Lower leg skin (tissue), 4 donors: ENCODE measurements at places on chromosomes 4 and X. TPM values are rescaled to one million over a fixed set of nuclear protein-coding genes. Genes with fewer than 3 reads are reported as not detected.

CTSO gene
- 10.3 TPM for total RNA-seq

ADH1C gene
- not detected for total RNA-seq

ESX1 gene
- total RNA-seq: not detected

MAGEE2 gene
- total RNA-seq: not detected

AKAP4 gene
- total RNA-seq: not detected

RTL9 gene
- not detected for total RNA-seq

RNF212 gene
- 10.0 TPM for total RNA-seq

GAGE13 gene
- not detected for total RNA-seq

TLR2 gene
- total RNA-seq: 5.1 TPM

KCNIP4 gene
- not detected for total RNA-seq

FHDC1 gene
- 65.1 TPM for total RNA-seq

TLR6 gene
- total RNA-seq: 2.2 TPM

GLRA2 gene
- not detected for total RNA-seq

ZNF732 gene
- total RNA-seq: 2.5 TPM

MMRN1 gene
- total RNA-seq: 25.1 TPM

NLRP2B gene
- not detected for total RNA-seq

- no peak for DNase-seq
Observed at GRCh38 chrX:11464836-11465463, 171.7 kb downstream of the AMELX start.

- no peak for DNase-seq
Observed at GRCh38 chrX:28321286-28321685, 266.0 kb upstream of the IL1RAPL1 start.

- DNase-seq: no peak
Observed at GRCh38 chrX:125998432-125998831, 167.7 kb downstream of the DCAF12L2 start.

DNA sequence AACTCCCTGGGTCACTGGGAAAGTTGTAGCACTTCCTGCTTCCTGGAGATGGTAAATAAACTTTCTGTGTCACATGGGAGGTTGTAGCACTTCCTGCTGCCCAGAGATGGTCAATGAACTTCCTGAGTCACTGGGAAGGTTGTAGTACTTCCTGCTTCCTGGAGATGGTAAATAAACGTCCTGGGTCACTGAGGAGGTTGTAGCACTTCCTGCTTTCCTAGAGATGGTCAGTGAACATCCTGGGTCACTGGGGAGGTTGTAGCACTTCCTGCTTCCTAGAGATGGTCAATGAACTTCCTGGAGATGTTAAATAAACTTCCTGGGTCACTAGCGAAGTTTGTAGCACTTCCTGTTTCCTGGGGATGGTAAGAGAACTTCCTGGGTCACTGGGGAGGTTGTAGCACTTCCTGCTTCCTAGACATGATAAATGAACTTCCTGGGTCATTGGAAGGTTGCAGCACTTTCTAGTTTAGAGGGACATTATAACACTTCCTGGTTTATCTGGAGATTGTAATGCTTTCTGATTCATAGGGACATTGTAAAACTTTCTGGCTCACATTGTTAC, 62.3 kb upstream of the CD99 start:
- DNase-seq: no peak

DNA sequence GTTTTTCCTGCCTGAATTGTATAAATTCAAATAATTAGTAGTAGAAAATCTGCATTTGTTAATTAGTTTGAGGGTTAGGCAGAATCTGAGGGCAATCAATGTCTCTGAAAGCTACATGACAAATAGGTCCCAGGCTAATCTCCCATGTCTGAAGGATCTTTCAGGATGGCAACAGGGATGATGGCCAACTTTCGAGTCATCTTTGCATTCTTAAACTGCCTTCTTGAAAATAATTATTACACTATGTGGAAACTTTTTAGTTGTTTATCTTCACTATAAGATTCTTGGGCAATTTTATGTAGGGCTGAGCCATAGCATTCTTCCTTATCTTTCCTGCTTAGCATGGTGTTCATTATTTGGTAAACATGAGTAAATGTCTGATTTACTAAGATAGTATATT, 490.3 kb upstream of the EPHA5 start:
- no peak for DNase-seq

- DNase-seq: no peak
Observed at GRCh38 chr4:184613405-184613804, 35.8 kb downstream of the CASP3 start.

- DNase-seq: no peak
Observed at GRCh38 chrX:133913009-133913408, 72.4 kb downstream of the GPC3 start.

- no peak for DNase-seq
Observed at GRCh38 chr4:138650929-138651448, 364.6 kb upstream of the NOCT start.

DNA sequence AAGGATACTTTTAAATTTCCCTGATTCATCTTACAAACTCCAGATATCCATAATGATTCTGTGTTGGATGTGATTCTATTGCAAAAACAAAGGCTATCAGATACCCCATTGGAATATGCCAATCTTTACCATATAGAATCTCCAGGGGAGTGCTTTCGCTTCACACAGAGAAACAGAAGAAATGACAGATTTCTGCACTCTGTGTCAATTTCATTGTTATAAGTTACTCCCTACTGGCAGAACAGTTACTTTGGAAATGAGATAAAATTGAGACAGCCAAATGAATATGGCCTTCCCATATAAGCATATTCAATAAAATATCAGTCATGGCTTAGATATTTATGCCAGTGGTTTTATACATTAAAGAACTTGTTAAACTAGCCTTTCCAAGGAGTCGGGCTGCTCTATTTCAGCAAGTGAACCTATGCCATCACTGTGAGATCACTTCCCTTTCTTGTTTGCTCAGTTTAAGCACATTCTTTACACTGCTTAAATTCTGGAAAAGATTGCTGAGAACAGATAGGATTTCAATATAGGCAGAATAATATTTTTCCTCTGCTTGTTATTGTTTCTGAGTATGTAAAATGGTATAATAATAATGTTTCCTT, 127.5 kb upstream of the ANXA10 start:
- DNase-seq: no peak

DNA sequence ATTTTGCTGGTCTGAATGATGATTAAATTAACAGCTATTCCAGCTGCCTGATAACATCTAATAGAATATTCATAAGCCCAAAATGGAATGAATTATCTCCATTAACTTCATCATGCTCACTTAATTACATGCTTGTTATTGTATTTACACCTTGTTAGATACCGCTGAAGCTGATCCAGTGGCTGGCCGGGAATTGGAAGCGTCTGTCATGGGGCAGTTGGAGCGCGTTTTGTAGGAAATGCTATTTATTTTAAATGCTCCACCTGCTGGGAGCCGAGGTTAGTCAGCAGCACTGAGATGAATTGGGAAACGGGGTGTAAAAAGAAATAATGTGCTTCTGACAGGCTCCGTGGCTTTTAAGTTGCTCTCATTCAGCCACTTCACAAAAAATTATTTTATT, 25.2 kb downstream of the ARX start:
- no peak for DNase-seq

- no peak for DNase-seq
Observed at GRCh38 chr4:54661686-54662085, 3.9 kb downstream of the KIT start.

DNA sequence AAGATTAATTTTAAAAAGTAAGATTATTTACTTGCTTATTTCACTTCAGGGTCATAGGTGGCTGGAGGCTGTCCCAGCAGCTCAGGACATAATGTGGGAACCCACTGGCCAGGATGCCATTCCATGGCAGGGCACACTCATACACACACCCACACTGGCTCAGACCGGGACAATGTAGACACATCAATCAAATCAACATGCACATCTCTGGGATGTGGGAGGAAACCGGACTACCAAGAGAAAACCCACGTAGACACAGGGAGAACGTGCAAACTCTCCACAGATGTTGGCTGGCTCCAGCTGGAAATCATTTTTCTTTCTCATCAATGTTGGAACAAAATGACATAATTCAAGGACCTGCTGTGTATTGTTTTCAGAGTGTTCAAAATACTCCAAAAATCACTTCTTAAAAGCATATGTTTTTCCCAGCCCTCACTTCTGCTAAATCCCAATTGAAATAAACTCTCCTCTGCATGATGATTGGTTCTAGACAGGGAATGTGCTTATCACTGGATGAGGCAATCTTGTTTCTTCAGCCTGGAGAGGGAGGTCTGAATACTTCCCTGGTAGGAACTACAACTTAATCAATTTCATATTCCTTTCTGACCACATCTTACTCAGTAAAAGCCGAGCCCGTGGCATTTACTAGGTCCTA, 18.6 kb upstream of the CPE start:
- DNase-seq: no peak

DNA sequence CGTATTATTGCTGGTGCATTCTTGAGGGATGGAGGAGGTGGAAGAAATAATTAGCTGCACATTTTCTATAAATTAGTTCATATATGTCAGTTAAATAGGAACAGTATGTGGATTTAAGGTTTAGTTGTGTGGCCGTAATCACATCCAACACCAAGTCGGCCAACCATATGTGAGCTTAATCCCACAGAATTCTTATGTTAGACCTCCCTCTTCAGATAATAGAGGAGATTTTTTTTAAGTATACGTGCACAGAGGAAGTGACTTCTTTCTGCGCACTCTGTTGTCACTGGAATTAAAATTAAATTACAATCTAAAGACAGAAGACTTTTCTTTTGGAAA, 2.1 kb downstream of the SEPTIN11 start:
- no peak for DNase-seq

- DNase-seq: no peak
Observed at GRCh38 chr4:152691761-152692160, 12.0 kb upstream of the TMEM154 start.

GRCh38 chr4:105641845-105642244, 66.6 kb downstream of the INTS12 start:
- no peak for DNase-seq

GRCh38 chr4:185352202-185352601, 43.5 kb downstream of the LRP2BP start:
- DNase-seq: no peak

GRCh38 chr4:84024405-84024804, 474.7 kb downstream of the NKX6-1 start:
- DNase-seq: no peak

- no peak for DNase-seq
Observed at GRCh38 chr4:147793569-147794313, 61.9 kb downstream of the ARHGAP10 start.

DNA sequence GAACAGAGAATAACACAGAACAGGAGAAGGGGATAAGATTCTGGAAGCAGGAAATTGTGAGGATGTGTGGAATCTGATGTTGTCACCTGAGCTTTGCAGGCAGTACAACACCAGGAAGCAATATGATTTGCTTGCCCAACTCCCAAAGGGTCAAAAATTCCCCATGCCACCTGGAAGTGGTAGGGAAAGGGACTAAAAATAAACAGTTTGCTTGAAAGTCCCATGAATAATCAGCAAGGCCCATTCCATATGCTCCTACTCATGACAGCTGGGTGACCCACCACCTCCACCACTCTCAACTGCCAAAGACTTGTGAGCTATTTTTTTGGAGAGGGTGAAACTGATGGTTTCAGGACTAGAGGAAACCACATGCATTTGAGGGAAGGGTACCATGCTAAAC, 168.4 kb downstream of the KCNIP4 start:
- no peak for DNase-seq

- DNase-seq: no peak
Observed at GRCh38 chr4:4383085-4383484, 3.8 kb upstream of the NSG1 start.

GRCh38 chrX:112947981-112948615, 107.5 kb upstream of the AMOT start:
- DNase-seq: no peak

DNA sequence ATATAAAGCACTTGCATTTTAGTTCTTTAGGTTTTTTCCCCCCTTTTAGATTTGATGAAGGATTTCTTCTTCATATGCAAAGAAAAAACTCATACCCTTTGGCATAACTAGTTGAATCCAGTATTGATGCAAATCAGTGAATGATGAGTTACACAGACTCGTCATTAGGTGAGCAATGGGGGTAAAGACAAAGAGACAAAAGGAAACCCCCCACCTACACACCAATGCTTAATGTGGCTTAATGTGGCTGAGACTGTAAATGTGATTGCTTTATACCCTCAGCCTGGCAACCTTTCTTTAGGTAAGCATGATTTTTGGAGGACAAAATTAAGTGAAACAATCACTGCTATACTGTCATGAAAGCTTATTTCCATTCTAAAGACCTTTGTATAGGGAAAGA, 39.5 kb downstream of the CD40LG start:
- no peak for DNase-seq

GRCh38 chr4:182306792-182307507, 63.7 kb downstream of the TENM3 start:
- DNase-seq: no peak

GRCh38 chr4:9859810-9860209, 78.4 kb downstream of the DRD5 start:
- no peak for DNase-seq

GRCh38 chrX:36266155-36266554, 346.6 kb downstream of the CFAP47 start:
- DNase-seq: no peak

GRCh38 chr4:88630756-88631155, 38.5 kb downstream of the HERC3 start:
- DNase-seq: no peak

DNA sequence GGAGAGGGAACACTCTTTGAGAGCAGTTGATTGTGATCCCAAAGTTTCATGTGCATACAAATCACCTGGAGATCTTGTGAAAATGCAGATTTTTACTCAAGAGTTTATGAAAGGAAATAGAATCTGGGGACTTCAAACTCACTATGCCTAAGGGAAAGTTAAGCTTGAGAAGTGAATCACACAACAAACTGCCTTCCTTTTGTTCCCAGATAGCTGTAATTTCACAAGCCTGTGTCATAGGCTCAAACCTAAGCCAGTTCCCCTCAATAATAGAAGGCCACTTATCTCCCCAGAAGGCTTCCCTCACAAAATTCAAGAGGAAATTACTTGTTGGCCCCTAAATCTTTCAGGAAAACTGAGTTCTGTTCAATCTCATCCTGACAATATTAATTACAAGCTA, 132.8 kb upstream of the MAGEB16 start:
- no peak for DNase-seq

GRCh38 chr4:102256321-102256720, 89.0 kb downstream of the SLC39A8 start:
- no peak for DNase-seq

DNA sequence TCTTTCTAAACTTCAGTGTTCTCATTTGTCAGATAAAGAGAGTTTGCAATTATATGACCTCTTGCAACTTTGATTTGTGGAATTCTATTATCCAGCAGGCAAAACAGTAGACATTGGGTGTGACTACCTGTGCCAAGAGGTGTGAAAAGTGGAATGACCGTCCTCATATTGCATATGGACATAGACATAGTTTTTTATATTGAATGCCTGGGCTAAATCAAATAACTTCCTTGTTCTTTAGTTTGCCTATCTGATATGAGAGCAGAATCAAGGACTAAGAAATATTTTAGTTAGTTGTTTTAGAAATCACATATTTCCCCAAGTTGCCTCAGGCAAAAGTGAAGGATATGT, 117.7 kb upstream of the KLF8 start:
- DNase-seq: no peak

DNA sequence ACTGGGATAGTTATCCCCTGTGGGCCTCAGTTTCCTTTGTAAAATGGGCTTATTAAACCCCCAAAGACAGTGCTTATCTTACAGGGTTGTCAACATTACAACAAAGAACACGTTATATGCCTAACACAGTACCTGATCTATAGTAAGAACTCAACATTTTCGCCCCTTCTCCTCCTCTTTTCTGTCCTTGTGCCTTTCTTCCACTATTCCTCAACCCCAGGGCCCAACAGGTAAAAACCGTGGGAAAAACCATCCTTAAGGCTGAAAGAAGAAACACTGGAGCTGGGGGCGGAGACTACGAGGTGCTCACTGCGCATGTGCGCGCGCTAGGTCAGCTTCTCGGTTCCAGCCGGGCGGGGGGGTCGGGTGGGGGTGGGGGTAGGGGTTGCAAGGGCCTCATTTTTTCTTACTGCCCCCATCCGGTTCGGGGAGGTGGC, 426 bp upstream of the XIAP start:
- DNase-seq: no peak
